ENCODE measurements at places on chromosomes 11 and 22.

DNA sequence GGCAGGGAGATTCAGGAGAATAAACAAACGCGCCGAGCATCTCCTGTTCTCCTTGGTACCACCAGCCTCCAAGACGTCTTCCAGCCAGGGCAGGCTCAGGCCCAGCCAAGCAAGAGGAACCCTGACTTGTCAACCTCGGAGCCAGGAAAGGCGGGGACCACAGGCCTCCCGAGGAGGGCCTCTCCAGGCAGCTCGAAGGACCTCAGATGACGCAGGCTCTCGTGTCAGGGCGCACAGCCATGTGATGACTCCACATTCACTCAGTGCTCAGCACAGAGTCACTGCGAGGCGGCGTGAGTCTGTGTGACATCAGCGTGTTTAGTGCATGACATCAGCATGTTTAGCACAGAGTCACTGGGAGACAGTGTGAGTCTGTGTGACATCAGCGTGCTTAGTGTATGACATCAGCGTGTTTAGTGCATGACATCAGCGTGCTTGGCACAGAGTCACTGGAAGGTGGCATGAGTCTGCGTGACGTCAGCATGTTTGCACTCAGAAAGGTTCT, 241.4 kb downstream of the BRD1 start:
- DNase-seq = no peak

DNA sequence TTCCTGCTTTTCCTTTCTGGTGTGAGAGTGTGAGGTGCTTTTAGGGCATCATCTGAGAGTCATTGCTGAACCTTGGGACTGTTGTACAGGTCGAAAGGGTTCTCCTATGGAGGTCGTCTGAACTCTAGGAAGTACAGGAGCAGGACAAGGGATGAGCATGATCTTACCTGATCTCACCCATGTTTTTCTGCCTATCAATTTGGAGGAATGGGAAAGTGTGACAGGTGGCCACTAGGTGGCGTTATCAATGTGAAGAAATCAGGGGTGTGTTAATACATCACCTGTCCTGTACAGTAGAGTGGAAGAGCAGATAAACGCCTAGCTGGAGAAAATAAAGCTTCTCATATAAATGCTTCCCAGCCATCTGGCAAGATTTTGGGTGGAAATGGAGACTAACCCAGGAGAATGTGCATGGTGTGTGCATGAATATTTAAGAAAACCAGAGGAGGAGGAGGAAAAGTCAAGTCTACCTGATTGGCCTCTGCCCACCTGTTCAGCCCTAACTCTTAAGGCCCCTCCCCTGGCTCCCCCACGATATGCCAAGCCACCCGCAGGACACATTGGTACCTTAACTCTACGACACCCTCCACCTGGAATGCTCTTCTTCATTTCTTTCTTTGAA, 72.0 kb upstream of the NARS2 start:
- DNase-seq = peak; percentile 19

GRCh38 chr22:38139901-38140300, 29.4 kb upstream of the BAIAP2L2 start:
- no peak for DNase-seq

- no peak for DNase-seq
Observed at GRCh38 chr22:39684702-39685281, 114.2 kb downstream of the CACNA1I start.

DNA sequence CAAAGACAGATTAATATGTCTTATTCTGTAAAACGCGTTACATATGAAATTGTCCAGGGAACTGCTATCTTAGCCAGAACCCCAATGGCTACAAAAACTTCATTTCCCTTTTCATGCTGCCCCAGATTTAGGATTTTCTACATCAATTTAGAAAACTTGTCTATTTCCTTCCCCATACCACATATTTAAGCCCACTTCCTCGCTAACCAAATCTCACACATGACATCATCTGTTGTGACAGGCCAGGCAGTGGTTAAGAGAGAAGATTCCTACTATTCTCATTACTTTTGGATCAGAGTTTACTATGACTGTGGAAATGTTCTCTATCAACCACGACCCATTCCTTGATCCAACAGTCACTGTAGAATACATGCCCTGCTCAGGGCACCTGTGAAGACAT, 15.9 kb downstream of the CCDC82 start:
- no peak for DNase-seq

GRCh38 chr11:23111527-23111926, 251.3 kb upstream of the CCDC179 start:
- DNase-seq = no peak

GRCh38 chr11:73645972-73646631, at the start of gene PLEKHB1:
TSS of gene PLEKHB1 (plus strand) at chr11:73646581. CDS start at chr11:73646609, 28 bp downstream.
- DNase-seq = no peak

DNA sequence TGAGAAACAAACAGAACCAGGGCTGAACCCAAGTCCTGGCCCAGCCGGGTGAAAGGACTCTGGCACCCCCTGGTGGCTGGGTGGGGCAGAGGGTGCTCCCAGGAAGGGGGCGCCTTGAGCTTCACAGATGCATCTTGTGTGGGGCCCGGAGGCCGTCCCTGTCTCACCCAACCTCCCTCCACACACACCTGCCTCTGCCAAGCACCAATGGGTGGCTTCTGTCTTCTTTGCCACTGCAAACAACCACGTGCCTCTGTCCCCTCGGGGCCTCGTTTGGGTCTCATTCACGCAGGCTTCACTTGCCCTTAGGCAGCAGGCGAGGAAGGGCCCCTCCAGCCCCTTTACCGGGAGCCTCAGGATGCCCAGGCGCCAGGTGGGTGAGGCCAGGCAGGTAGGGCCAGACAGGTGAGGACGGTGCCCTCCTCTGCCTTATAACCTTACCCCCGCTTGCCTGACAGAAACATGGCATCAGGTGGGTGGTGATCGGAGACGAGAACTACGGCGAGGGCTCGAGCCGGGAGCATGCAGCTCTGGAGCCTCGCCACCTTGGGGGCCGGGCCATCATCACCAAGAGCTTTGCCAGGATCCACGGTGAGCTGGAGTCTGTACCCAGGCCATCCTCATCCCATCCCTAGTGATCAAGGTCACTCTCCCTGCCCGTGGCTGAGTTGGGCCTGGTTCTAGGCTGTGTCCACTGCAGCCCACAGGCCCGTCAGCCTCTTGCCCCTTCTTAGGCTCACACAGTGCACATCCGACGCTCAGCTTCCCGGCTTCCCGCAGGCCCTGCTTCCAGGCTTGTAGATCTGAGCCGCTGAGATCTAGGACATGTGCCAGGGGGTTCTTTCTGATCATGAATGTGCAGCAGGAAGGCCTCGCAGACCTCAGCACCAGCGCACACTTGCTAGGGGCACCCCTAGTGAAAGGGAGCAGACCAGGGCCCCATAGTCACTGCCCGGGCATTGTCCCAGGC, 17.2 kb downstream of the POLR3H start:
- DNase-seq = no peak

GRCh38 chr11:20762116-20762844, 92.9 kb downstream of the NELL1 start:
- DNase-seq = no peak

DNA sequence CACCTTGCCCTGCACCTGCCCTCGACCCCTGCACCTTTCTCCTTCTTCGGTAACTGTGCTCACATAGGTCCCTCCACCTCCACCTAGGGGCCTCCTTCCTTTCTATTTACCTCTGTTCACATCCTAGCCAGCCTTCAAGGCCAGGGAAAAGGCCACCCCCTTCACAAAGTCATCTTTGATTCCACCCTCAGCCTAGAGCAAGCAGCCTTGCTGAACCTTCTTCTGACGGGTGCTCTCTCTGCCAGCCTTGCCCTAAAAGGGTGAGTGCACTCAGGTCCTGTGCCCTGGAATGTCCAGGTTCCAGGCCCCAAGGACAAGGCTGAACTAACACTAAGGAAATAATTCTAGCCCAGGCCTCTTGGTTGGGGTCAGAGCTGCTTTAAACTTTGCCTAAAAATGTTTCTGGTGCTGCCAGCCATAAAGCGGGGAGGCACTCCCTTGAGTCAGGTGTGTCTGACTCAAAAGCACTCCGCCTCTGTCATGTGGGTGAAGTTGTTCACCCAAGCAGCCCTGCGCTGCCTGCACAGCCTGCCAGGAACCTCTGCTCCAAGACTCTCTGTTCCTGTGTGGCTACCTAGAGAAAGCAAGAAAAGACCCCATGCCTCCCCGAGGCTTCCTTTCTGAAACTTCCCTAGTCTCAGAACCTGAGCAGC, 9.2 kb upstream of the FAM83F start:
- no peak for DNase-seq

GRCh38 chr22:35510481-35510934, 30.1 kb upstream of the RASD2 start:
- peak; percentile 3 for DNase-seq

GRCh38 chr11:82867495-82868082, 32.6 kb downstream of the PRCP start:
- DNase-seq = peak; percentile 82

DNA sequence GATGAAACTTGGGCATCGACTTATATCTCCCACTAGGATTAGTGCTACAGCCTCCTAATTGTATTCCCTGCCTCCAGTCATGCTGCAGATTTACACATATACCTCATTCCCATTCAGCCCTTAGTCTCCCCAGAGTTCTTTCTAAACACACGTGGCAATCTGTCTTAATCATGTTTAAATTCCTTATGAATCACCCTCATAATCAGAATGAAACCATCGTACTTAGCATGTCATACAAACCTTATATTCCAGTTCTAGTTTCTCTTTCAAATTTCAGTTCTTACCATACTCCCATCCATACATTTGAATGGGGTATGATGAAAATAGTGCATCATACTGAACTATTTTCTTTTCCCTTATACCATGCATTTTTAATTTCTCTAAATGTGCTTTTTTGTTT, 6.0 kb upstream of the OR10A2 start:
- no peak for DNase-seq

- DNase-seq = no peak
Observed at GRCh38 chr11:66868726-66869566, 12.1 kb downstream of the LRFN4 start.

DNA sequence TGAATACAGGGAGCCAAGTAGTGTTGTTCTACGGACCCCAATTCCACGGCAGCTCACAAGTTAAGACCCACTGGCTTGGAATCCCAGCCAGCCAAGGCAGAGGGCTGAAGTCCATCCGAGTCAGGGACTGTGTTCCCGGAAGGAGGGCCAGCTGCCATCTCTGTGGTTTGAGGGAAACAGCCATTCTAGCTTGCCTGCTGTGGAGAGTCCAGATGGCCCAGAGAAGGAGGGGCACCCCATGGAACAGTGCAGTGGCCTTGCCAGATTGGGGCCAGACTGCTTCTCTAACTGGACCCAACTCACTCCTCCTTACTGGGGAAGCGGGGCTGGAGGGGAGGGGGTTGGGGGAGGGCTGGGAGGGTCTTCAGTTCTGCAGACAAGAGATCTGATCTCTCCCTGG, 156.4 kb downstream of the FAM181B start:
- no peak for DNase-seq

DNA sequence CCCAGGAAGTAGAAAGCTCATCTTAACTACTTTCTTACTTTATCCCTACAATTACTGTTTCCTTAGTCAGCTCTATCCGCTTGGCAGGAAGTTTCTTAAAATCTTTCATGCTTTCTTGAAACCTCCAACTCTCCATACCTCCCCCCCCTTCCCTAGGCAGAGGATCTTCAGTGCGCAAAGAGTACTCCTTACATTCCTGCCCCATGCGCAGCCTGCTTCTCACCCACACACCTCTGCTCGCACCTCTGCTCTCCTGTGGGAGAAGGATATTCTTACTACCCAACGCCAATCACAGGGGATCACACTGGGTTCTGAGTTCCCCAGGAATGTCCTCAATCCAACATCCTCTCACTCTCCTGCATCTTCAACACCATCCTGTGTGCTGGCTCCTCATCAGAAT, 12.3 kb downstream of the TCF20 start:
- no peak for DNase-seq

GRCh38 chr11:78446210-78446609, 28.6 kb upstream of the GAB2 start:
- DNase-seq = no peak

DNA sequence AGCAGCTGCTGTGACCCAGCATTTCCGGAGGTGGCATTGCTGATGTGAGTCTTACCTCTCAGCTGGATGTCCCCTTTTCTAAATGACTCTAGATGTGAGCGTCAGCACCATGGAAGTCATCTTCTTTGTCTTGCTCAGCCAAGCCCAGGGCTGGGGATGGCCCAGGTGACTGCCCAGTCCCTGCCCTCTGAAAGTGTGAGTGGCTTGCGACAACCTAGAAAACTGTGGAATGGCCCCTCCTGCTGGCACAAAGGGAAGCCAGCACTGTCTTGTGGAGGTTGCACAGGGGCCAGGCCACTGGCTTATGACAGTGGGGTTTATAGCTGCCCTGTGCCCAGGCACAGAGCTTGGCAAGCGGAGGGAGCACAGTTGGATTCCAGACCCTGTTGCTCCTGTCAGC, 6.2 kb downstream of the TUB start:
- no peak for DNase-seq

DNA sequence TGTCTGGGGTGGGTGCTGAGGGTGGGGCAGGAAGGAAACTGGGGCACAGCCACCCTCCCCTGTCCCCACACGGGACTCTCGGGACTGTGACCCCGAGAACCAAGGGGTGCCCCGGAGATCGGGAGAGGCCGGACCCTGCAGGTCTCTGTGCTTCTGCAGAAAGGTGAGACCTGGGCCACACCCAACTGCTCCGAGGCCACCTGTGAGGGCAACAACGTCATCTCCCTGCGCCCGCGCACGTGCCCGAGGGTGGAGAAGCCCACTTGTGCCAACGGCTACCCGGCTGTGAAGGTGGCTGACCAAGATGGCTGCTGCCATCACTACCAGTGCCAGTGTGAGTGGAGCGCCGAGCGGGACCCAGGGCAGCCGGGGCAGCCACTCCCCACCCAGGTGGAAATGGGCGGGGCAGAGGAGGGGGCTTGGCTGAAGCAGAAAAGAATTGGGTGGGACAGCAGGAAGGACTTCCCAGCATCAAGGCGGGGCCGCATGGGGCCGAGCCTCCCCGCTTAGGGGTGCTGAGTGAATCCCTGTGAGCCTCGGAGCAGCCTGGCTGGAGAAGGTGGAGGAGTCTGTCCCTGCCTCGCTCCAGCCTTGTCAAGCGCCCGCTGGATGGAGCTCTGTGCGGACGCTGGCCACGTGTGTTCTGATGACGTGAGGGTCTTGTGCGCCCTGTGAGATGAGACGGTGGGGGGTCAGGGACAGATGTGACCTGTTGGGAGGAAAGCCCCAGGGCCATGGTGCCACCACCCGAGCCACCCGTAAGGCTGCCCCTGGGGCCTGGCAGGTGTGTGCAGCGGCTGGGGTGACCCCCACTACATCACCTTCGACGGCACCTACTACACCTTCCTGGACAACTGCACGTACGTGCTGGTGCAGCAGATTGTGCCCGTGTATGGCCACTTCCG, 29.3 kb upstream of the MUC5B start:
- DNase-seq = no peak

GRCh38 chr22:44325718-44326490, 13.2 kb upstream of the SHISAL1 start:
- DNase-seq = peak; percentile 57

- no peak for DNase-seq
Observed at GRCh38 chr22:24601217-24602104, 1.5 kb upstream of the GGT1 start.

DNA sequence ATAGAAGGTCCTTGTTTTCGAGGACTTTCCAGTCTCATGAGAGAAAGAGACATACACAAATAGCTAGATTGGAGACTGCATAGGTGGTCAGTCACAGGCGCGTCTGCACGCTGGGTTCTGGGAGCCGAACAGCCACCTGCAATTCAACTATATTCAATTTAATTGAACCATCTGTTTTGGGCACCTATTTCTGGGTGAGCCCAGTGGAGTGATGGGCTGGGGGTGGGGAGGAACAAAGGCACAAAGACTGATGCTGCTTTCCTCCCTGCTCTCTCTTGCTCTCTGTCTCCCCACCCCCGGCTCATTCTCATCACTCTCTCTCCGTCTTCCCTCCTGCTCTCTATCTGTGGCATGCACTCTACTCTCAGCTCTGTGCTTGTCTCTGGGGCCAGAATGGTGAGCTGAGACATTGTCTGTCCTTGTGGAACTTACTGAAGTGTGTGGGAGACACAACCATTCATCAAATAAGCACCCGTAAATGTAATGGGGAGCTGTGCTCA, 48.1 kb upstream of the B3GAT1 start:
- DNase-seq = no peak
